ENCODE measurements at places on chromosomes 12 and 14. TPM values are rescaled to one million over a fixed set of nuclear protein-coding genes. Genes with fewer than 3 reads are reported as not detected.

Gene YAF2
- 38.9 TPM for total RNA-seq

- H3K4me3 ChIP-seq = no peak overlapping the region
- no peaks in the 10 kb centered on the region for H3K27me3 ChIP-seq
- H3K4me1 ChIP-seq = no peaks in the 10 kb centered on the region
- no peaks in the 10 kb centered on the region for H3K36me3 ChIP-seq
These were observed 416.6 kb downstream of the GLT1D1 start for GRCh38 chr12:129269756-129270495.

Gene LMNTD1
- total RNA-seq = not detected

- H3K4me3 ChIP-seq = no peak overlapping the region
- peaks cover 21% of the 10 kb centered on the region for H3K4me1 ChIP-seq
- DNase-seq = no peak
- H3K27ac ChIP-seq = peak overlapping the region; percentile 11
These were observed 50.1 kb downstream of the RERG start for GRCh38 chr12:15171012-15171655.

Gene CCDC88C
- total RNA-seq = 11.5 TPM

Gene MDGA2
- not detected for total RNA-seq

DNA sequence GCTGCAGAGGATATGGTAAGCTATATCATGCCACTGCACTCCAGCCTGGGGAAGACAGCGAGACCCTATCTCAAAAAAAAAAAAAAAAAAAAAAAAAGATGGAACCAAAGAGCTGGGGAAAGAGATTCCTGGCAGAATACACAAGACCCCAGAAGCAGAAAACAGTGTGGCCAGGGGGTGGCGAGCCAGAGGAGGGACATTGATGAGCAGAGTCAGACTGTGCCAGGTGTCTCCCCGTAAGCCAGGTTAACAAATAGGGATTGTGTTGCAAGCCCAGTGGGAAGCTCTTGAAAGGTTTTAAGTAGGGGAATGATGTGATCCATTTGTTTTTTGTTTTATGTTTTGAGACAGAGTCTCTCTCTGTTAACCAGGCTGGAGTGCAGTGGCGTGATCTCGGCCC lies 56.1 kb downstream of the FIGNL2 start:
- H3K4me3 ChIP-seq = no peak overlapping the region
- H3K27ac ChIP-seq = no peak overlapping the region
- H3K36me3 ChIP-seq = no peaks in the 10 kb centered on the region
- H3K4me1 ChIP-seq = no peaks in the 10 kb centered on the region

Gene ANO4
- not detected for total RNA-seq

Gene COX6A1
- total RNA-seq = 431 TPM

- H3K4me1 ChIP-seq = peaks cover 63% of the 10 kb centered on the region
- DNase-seq = no peak
- no peaks in the 10 kb centered on the region for H3K36me3 ChIP-seq
These were observed 288.4 kb downstream of the CACNA1C start for GRCh38 chr12:2341051-2341751.

All from thoracic aorta (tissue), 2 donors.